Motor neuron (in vitro differentiated cells): ENCODE measurements at places on chromosomes 12 and 14.

GRCh38 chr12:22635812-22636211 lies 10.8 kb downstream of the ETNK1 start:
- ATAC-seq = no peak

DNA sequence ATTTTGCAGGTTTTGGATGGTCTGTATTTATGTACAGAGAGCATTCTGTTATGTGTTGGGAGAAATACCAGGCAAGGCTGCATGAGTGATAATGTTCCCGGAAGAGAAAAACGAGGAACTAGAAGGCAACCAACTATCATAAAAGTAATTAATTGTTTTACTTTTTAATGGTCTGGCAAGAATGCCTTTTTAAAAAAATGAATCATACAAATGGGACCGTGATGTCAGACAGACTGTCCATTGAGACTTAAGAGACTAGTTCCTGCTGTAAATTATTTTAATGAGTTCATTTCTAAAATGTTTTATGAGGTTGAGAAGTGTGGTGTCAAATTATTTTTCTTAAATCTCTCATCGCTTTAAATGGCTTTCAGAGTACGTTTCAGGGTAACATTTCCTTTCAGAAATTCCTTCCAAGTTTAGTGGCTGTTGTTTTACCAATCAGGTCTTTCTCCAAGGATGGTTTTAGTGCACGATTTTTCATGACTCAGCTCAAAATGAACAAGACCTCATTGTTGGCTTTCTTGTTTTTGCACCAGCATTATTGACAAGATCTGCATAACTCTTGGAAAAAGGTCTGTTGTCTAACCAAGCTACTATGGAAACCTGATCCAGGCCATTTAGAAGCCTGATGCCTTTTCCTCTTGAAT lies 86.1 kb upstream of the ARHGAP5 start:
- ATAC-seq = peak; percentile 68

- ATAC-seq = no peak
These were observed 100.6 kb downstream of the NPAS3 start for GRCh38 chr14:33039311-33039710.

GRCh38 chr12:66726556-66726955 lies 47.7 kb upstream of the GRIP1 start:
- no peak for ATAC-seq

GRCh38 chr14:51240804-51241380 lies 845 bp downstream of the TMX1 start:
- ATAC-seq = no peak

DNA sequence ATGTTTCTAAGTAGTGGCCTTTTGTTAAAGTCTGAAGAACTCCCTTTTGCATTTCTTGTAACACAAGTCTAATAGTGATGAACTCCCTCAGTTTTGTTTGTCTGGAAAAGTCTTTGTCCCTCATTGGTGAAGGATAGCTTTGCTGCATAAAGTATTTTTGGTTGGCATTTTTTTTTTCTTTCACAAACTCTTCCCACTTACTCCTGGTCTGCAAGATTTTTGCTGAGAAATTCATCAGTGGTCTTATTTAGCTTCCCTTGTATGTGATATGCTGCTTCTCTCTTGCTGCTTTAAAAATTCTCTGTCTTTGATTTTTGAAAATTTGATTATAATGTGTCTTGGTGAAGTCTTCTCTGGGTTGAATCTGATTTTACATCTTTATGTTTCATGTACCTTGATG lies 22.7 kb downstream of the TRMT5 start:
- ATAC-seq = no peak

DNA sequence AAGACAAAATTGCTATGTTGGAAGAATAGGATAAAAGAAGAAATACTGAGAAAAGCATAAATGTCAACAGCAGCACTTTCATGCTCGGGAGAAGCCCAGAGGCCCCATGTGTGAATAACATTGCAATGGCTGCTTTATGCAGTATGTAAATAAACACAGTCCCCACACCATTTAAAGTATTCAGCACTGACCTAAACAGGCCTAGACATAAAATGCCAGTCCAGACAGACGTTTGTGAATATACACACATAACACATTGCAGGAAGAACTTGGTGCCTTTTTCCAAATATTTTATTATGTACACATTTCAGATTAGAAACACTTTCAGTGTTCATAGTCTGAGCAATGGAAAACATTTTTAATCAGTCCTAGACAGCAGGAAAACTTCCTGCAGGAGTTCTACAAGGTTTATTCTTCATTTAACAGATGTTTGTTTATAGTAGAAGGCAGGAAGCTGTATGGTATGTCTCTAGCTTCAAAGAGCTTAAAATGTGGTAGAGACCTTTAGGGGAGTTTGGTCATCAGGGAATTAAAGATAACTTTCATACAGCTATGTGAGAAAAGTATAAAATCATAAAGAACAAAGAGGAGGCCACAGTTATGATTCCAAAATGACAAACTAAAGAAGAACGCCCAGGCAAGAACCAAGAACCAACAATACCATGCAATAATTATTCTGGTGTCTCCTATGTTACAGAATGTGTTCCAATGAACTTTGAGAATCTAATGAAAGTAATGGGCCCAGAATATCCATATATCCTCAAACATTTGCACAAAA lies 30.6 kb upstream of the SLC38A2 start:
- ATAC-seq = peak; percentile 45

- no peak for ATAC-seq
These were observed 61.0 kb downstream of the HMGA2 start for GRCh38 chr12:65885312-65885711.

DNA sequence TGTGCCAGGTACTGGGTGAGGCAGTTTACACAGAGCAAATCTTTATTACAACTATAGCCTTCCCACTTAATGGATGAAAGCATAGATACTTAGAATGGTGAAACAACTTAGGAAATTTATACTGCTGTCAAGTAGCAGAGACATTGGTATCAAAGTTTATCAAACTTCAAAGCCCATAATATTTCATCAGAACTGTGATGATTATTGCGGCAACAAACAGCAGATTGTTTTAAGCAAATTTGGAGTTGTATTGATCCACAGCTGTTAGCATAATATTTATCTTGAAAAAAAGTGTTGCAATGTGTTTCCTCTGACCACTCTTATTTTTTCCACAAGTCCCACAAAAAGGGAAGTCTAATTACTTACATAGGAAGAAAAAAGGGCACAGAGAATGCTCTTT lies 2.0 kb upstream of the SLCO1B3 start:
- no peak for ATAC-seq

DNA sequence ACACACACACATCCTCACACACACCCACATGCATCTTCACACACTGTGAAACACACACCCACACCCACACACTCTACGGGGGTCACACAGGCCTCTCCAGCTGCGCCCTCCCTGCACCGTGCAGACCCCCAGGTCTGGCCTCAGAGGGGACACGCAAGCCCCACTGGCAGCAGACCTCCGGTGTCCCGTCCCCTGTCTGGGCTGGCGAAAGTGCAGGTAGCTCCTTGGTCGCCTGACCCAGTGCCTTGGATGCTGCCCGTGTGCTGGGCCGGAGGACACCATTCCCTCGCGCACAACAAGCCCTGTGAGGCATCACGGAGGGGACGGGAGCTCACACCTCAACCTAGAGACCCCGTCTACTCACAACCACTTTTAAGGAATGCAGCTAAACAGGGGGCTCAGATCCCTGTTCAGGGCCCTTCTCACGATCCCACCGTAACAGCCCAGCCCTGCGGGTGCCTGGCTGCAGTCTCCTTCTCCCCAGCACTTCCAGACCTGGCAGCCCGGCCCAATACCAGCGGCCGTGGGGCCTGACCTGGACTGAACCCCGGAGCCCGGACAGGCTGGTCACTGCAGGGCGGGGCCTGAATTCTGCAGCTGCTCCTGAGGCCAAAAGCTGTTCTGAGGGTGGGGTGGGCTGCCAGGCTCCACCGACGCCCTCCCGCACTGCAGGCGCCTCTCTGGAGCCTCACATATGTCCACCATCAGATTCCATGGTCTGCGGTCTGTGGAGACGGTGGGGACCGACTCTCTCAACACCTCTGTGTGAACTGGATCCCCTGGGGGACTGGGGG lies 42.1 kb upstream of the FZD10 start:
- no peak for ATAC-seq

GRCh38 chr12:90061809-90062208 lies 353.2 kb upstream of the ATP2B1 start:
- ATAC-seq = no peak

GRCh38 chr12:1666685-1667162 lies 24.1 kb upstream of the ADIPOR2 start:
- no peak for ATAC-seq

- ATAC-seq = no peak
These were observed 428.1 kb downstream of the ZFP36L1 start for GRCh38 chr14:68364792-68365192.

DNA sequence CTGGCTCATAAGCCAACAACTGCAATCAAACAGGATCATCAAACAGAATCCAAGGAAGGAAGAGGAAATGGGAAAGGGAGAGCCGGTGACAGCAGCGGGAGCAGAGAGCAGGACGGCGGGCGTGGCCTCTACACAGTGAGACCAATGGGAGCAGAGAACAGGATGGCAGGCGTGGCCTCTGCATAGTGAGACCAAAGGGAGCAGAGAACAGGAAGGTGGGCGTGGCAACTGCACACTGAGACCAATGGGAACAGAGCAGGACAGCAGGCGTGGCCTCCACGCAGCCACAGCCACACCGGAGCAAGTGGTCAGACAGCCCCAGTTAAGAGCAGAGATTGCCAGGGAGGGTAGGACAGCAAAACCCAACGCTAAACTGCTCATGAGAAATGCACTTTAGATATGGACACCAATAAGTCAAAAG lies 16.4 kb downstream of the LRCOL1 start:
- peak; percentile 98 for ATAC-seq

GRCh38 chr12:774051-774614 lies 21.8 kb downstream of the WNK1 start:
- no peak for ATAC-seq

DNA sequence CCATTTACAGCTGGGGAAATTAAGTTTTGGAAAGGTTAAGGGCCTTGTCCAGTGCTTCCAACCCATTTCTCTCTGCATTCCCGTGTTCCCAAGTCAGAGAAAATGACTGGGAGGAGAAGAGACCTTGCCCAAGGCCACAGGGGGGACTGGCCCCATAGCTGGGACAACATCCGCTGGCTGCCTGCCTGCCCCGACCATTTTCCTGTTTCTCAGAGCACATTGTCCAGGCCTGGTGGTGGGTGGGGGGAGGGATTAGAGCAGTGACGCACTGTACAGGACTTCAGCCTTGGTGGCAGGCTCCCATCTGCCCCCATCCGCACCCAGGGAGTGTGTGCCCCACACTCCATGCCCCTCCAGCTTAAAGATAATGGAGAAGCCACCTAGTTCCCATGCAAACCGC lies 27.7 kb downstream of the DIO3 start:
- no peak for ATAC-seq

DNA sequence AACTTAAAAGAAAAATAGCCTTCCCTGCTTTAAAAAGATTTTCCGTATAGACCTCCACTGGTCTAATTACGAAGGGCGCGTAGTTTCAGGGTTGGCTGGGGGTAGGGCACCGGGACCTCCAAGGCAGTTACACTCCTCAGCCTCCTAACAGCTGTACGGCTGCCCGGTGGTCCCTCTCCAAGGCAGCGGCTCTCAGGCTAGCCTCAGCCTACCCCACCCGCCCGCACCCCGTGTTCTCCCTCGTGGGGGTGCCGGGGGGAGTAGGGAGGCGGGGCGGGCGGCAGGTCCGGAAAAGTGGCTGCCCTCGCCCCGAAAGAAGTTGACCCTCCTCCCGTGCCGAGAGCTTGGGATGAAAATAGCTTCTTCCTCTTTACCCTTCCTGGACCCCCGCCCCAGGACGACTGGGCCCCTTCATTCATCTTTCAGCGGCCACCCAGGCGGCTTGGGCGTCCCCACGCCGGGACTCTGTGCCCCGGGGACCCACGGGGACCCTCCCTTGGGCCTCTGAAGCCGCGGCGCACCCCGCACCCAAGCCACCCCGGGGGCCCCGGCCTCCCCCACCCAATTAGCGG lies 991 bp upstream of the RCOR1 start:
- ATAC-seq = no peak

GRCh38 chr12:131056626-131057025 lies 102.9 kb downstream of the ADGRD1 start:
- no peak for ATAC-seq

- no peak for ATAC-seq
These were observed 33.1 kb downstream of the IRF2BPL start for GRCh38 chr14:76995279-76996035.

GRCh38 chr14:61419201-61419600 lies 97.8 kb downstream of the PRKCH start:
- ATAC-seq = no peak

- no peak for ATAC-seq
These were observed 13.3 kb downstream of the MOAP1 start for GRCh38 chr14:93171376-93171775.

GRCh38 chr14:103393676-103394626 lies 8.7 kb downstream of the MARK3 start:
- no peak for ATAC-seq

DNA sequence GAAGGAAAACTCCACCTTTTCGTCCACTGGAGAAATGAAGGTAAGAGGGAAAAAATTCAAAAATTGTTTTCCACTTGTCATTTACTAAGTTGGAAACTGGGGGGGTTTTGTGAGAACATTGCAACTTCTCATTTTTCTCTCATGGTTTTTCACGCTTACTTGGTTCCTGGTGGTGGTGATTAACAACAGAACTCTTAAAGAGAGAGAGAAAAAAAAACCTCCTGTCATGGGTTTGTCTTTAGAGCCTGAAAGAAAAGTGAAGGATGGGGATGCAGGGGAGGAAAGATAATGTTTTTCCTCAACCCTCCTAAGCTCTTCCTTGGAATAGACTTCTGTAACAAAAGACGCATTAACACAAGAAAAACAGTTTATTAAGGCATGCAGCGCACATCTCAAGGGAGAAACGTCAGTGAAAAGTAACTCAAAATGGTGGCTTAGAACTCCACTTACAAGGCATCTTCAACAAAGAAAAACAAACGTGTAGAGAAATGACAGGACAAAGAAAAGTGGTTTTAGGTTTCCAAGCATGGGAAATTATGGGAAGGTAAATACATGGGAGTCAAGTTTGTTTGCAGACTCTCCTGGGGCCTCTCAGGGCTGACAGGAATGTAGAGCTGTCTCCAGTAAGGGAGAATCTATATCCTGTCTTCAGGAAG lies 81.9 kb upstream of the ATF7IP start:
- ATAC-seq = no peak

GRCh38 chr14:66857867-66858266 lies 331.4 kb upstream of the GARIN2 start:
- no peak for ATAC-seq

DNA sequence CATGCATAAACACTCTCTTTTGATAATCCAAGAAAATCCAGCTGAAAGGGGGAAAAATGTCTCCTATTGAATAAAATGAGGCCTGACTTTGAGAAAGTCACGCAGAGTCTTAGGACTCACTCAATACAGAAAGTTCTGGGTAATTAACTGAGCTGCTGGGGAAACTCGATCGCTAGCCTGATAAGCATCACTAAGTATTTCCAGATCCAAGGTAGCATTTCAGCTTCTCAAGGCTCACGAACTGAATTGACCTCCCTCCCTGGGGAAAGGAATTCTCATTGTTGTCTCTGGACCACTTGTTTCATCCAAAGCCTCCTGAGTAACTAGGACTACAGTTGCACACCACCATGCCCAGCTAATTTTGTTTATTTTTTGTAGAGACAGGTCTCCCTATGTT lies 13.8 kb upstream of the ANAPC5 start:
- no peak for ATAC-seq
